ENCODE measurements at places on chromosomes 4 and X. TPM values are rescaled to one million over a fixed set of nuclear protein-coding genes. Genes with fewer than 3 reads are reported as not detected.

C1QTNF7 gene
- 3.3 TPM for total RNA-seq

SOX3 gene
- not detected for total RNA-seq

AMER1 gene
- 1.1 TPM for total RNA-seq

SUV39H1 gene
- total RNA-seq: 2.5 TPM

SPANXN3 gene
- total RNA-seq: not detected

MAGEC1 gene
- total RNA-seq: not detected

NXF2 gene
- not detected for total RNA-seq

STK32B gene
- 0.30 TPM for total RNA-seq

LINC00632 gene
- 8.9 TPM for total RNA-seq

CXCL11 gene
- not detected for total RNA-seq

TBX22 gene
- not detected for total RNA-seq

CNKSR2 gene
- 5.3 TPM for total RNA-seq

MAOA gene
- 9.6 TPM for total RNA-seq

NEIL3 gene
- 0.59 TPM for total RNA-seq

F8A2 gene
- not detected for total RNA-seq

GNRHR gene
- not detected for total RNA-seq

ART3 gene
- total RNA-seq: not detected

HDX gene
- total RNA-seq: 2.9 TPM

IL9R gene
- total RNA-seq: not detected

All from smooth muscle cell of the coronary artery (primary cell).